ENCODE measurements at places on chromosomes 4 and X.

DNA sequence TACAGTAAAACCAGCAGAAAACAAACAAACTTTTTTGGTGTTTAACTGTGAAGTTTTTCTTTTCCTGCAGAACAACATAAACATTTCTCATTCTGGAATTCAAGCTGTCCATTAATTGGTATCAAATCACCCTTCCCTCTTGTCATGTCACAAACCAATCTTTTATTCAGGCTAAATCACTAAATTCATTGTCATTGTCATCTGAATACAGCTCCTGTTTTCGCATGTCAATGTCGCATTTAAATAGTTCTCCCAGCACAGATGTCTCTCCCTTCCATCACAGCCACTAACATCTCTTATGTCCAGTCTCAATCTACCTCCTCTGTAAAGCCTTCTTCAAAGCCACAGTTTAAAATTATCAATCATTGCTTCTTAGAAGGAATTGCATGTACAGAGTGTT lies 192.1 kb upstream of the PCDH10 start:
- no peak for DNase-seq

- peak; percentile 22 for DNase-seq
Measured at GRCh38 chr4:37008199-37008598, 236.3 kb upstream of the NWD2 start.

DNA sequence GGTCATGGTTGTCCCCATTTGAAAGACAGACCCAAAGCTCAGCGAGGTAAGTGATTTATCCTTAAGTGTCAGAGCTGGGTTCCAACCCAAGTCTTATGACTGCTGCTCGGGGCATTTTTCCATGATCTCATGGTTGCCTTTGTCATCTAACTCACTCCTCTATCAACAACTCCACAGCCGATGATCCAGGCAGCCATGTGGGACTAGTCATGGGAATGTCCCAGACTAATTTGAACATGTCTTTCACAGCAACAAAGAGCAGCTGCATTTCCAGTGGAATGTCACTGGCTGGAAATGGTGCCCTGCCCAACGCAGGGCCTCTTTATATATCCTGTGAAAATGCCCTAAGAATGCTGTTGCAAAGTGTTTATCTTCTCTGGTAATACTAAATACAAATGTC lies 284.8 kb upstream of the PPARGC1A start:
- DNase-seq: no peak

GRCh38 chrX:39152106-39152649 lies 350.9 kb downstream of the MID1IP1 start:
- no peak for DNase-seq

- DNase-seq: no peak
Measured at GRCh38 chr4:47675806-47676205, 162.1 kb downstream of the CORIN start.

DNA sequence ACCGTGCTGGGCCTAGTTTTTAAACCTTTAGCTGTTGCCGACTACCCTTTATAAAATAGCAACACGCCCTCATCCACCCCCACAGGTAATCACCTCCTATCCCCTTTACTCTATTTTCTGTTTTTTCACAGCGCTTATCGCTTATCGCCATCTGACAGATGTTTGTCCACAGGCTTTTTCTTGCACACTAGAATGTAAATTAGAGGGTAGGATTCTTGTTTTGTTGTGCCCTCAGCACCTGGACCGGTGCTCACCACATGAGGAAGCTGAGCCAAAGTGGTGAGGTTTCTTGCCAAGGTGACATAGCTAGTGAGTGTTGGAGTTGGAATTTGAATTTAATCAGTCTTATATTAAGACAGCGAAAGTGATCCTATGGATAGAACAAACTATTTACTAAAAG lies 2.9 kb upstream of the RBBP7 start:
- DNase-seq: no peak

DNA sequence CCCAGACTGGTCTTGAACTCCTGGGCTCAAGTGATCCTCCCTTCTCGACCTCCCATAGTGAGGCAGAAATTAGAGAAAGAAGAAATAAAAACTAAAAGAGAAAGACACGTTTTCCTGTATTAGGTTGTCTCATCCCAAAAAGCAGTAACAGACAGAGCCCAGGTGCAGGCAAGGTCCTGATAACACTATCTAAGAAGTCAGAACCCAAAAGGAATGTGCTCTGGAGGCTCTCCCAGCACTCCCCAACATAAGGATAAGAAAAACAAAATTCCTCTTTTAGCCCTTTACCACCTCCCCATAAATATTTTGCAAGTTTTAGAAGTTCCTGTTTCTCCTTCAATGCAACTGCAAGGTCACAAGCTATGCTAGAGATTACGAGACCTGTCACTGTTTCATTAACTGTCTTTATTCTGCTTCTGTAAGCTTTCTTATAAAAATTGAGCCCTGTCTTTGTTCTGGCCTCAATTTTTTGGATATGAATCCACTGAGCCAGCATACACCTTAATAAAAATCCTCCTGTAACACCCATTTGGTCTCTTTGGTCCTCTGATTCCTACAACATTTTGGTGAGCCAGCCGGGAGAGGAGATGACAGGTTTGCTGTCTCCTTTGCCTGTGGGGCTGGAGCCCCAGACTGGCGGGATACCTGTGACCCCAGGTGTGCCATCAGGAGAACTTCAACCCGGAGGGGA lies 25.9 kb downstream of the LIAS start:
- DNase-seq: no peak

DNA sequence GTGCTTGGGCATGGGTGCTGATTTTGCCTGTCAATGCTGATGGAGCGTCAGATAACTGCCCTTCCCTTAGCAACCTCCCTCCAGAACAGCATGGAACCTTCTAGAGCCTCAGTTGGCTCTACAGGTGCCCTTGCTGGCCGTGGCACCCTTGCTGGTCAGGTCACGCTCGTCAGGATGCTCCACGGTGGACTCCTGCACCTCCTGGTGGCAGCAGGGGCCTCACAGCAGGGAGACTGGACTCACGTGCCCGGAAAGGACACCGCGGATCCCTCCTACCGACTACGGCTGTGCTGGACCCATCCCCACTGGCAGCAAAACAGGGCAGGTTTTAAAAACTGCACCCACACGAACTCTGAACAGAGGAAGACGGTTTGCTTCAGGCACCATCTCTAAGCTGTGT lies 82.1 kb upstream of the AFAP1 start:
- DNase-seq: no peak

DNA sequence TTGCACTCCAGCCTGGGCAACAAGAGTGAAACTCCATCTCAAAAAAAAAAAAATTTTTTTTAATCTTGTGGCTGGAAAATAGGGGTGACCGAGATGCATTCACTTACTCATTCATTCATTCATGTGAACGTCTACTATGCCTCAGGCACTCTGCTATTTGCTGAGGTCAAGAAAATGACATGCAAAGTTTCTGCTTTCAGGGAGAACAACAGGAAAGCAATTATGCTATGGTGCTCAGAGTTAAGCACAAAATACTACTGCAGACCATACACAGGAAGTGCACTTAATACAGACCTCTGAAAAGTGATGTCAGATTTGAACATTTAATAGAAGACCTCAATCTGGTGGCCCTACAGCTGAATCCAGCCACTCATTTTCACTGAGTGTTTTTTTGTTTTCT lies 59.6 kb upstream of the DUSP21 start:
- no peak for DNase-seq

GRCh38 chr4:185278716-185279115 lies 69.3 kb downstream of the SNX25 start:
- DNase-seq: no peak

- no peak for DNase-seq
Measured at GRCh38 chrX:102715967-102716366, 3.7 kb downstream of the GPRASP2 start.

- no peak for DNase-seq
Measured at GRCh38 chrX:37993176-37993575, 13.2 kb upstream of the SYTL5 start.

DNA sequence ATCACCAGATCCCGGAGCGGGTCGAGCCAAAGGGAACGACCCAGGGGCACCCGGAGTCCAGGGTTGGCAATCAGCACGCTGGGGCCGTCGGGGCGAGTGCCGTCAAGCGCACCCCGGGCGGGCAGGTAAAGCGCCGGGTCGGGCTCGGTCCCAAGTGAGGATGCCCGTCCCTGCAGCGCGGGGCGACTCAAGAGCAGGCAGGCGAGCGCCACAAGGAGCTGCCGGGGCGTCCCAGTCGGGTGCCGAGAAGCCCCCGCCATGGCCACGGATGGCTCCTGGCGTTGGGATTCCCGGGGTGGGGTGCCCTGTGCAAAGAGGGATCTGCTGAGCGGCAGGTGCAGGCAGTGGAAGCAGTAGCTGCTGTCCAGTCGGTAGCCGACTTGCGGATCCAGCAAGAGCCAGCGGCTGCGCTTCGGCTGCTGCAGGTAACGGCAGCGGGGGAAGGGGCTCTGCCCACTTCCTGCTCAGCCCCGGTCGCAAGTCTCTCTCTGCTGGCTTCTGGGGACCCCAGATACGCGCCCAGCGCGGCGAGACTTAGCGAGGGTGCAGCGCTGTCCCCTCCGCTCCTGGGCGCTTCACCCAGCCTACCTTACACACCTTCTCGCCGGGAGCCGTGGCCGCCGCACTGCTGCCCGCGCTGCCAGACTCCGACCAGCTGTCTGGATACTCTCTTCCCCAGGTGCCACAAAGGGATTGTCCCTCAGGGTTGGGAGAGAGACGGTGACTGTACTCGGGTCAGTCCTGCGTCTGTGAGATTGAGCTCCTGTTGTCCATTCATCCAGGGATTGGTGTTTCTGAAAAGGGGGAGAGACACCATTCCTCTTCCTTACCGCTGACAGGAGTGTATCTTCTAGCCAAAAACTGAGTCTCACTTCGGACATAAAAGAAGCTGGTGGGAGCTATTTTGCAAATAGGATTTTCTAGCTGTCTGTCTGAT lies at the start of gene FREM3:
Gene FREM3 (minus strand): TSS at position 260 of the 937 bp plus-strand sequence. CDS start 0 bp downstream, at position 260.
- no peak for DNase-seq

GRCh38 chrX:15567886-15568616 lies 32.7 kb downstream of the ACE2 start:
- no peak for DNase-seq

- DNase-seq: peak; percentile 79
Measured at GRCh38 chr4:84966382-84967242, at the start of gene WDFY3. TSS of gene WDFY3 (minus strand) at chr4:84966690. CDS start at chr4:84860591, 106,099 bp downstream.

DNA sequence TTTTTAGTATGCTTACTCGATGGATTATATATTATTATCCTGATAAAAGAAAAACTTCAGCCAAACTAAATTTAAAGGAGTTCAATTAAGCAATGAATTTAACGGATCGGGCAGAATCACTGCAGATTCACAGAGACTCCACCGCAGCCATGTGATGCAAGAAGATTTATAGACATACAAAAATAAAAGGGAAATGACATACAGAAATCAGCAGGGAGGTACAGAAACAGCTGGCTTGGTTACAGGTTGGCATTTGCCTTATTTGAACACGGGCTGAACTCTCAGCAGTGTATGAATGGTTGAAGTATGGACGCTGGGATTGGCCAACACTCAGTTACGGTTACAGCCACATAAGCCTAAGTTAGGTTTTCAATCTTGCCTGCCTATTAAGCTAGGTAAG lies 35.4 kb upstream of the DHRSX start:
- no peak for DNase-seq

DNA sequence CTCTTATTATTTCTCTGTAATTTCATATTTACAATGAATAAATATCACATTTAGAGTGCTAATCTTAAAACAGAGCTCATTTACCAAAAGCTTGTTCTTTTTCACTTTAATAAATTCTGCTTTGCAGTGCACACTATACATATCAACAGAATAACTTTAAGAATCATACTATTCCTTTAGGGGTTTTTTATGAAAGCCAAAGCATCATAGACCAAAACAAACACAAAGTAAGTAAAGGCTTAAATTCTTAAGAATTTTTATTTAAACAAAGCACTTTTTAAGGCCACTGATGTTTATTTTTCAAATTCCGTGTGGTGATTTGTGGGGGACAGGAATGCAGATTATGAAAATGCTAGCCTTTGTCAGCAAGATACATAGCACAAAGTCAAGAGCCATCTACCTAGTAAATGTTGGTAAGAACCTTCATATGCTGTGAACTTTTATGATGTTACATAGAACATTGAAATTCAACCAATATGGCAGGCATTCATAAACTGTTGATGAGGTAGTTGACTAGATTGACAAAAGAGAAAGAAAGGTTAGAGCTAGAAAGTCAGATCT lies 17.8 kb downstream of the TIGD2 start:
- DNase-seq: peak; percentile 47

DNA sequence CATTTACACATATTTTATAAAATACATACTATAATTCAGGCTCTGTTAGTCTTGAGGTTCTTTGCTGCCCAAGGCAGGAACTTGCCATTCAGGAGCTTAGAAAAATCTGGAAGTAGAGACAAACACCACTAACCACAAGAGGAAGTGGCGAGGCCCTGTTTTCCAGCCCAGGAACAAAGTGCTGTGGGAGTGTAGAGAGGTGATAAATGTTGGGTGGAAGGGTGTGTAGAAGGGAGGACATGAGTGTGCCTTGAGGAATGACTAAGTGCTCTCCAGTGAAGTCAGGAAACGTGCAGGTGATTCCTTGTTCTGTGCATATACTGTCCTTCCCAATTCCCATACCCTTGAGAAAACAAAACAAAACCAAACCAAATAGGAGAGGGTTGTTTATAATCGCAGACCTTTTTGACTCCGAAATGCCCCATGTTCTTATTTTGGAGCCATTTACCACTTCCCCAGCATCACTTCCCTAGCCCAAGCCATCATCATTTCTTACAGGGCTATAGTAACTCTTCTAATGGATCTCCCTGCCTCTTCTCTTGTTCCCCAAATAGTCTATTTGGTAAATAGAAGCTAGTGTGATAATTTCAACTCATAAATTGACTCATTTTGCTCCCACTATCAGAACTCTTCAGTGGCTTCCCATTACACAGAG lies 83.2 kb downstream of the GPAT3 start:
- no peak for DNase-seq

DNA sequence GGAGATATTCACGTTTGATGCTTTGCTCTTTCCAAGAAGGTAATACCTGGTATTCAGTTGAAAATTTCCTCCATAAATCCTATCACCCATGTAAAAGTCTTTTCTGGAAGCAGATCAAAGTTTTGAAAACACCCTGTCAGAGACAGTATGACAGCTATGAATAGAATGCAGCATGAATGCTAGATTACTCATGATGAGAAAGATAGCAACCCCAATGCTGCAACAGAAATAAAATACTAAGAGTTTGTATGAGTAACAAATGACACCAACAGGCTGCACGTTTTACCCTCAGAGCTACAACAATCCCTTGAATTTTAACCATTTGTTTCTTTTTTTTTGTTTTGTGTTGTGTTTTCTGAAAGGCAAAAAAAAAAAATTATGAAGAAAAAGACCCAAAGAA lies 108.6 kb downstream of the ARHGAP6 start:
- DNase-seq: peak; percentile 6

GRCh38 chr4:6076391-6076790 lies 58.2 kb upstream of the C4orf50 start:
- DNase-seq: no peak

Data from astrocyte of the cerebellum (primary cell).